NCI-H1417 (cell line): ENCODE measurements at places on chromosomes 4 and X.

DNA sequence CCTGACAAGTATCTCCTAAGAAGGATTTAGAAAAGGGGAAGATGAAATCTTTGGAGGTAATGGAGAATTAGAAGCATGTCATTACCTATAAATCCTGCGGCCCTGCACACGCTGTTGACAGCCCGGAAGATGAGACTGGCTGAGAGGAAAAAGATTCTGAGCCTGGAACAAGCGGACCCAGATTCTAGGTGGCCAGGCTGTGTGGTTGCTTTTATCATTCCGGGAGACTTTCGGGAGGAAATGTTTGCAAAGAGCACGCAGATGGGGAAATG lies 5.8 kb upstream of the PPP2R3B start:
- DNase-seq, result no peak

- peak; percentile 21 for DNase-seq
Observed at GRCh38 chr4:40334591-40335524, at the start of gene CHRNA9. TSS of gene CHRNA9 (plus strand) at chr4:40335333. CDS start at chr4:40335468, 135 bp downstream.

- DNase-seq, result no peak
Observed at GRCh38 chr4:175499735-175500352, 312.2 kb downstream of the GPM6A start.

GRCh38 chr4:161428180-161428965 lies 735.4 kb downstream of the FSTL5 start:
- DNase-seq, result no peak

- no peak for DNase-seq
Observed at GRCh38 chrX:153454901-153455550, 9.2 kb upstream of the TREX2 start.

- DNase-seq, result no peak
Observed at GRCh38 chr4:155025762-155026457, 182.5 kb upstream of the NPY2R start.

DNA sequence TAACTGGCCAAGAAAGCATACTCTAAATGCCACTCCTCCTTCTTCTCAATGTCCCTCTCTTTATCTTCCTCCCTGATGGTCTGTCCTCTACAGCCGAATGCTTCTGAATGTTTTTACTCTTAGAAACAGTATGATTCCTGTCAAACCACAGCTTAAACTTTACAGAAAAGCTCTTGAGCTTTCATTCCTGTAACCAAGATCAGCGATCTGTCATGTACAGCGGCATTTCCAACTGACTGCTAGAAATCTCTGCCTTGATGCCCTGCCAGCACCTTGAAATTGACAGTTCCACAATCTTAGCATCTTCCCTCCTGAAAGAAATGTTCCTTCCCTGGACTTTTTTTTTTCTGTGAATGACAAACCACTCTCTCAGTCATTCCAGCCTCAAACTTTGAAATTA lies 11.5 kb upstream of the GATB start:
- DNase-seq, result no peak

GRCh38 chrX:125108921-125109320 lies 210.8 kb upstream of the TEX13C start:
- DNase-seq, result no peak

- no peak for DNase-seq
Observed at GRCh38 chrX:34521563-34521962, 135.5 kb downstream of the TMEM47 start.

- no peak for DNase-seq
Observed at GRCh38 chr4:3527101-3527913, 4.9 kb downstream of the LRPAP1 start.

DNA sequence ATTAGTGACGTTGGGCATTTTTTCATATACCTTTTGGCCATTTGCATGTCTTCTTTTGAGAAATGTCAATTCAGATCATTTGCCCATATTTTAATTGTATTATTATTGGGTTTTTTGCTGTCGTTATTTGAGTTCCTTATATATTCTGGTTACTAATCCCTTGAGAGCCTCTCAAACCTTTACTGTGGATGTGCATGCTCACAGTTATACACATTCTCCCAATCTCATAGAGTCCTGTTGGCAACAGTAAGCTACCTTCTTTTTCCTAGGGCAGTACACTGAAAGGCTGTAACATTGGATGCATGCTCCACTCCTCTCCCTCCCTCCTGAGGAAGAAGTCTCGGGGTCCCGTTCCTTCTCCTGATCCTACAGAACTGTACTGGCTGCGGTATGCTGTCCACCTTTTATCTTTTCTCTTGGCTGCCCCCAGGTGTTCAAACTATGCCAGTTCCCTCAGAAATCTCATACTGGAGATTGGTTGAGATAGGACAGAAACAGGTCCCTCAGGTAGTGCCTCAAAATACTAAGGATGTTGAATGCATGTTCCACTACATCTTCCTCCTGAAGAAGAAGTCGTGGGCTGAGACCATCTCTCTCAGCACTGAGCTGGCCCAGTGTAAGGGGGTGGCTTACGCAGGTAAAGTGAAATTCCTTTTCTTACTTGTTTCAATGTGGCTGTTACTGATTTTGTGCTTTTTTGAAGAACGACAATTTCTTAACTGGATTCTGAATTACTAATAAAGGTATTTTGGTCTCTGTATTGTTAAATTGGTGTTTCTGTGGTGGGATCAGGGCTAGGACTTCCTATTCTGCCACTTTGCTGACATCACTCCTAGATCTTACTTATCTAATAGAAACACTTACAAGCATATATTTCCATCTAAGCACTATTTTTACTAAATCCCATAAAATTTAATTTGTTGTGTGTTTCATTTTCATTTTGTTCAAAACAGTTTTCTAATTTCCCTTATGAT lies 145.4 kb upstream of the HUWE1 start:
- DNase-seq, result peak; percentile 40

DNA sequence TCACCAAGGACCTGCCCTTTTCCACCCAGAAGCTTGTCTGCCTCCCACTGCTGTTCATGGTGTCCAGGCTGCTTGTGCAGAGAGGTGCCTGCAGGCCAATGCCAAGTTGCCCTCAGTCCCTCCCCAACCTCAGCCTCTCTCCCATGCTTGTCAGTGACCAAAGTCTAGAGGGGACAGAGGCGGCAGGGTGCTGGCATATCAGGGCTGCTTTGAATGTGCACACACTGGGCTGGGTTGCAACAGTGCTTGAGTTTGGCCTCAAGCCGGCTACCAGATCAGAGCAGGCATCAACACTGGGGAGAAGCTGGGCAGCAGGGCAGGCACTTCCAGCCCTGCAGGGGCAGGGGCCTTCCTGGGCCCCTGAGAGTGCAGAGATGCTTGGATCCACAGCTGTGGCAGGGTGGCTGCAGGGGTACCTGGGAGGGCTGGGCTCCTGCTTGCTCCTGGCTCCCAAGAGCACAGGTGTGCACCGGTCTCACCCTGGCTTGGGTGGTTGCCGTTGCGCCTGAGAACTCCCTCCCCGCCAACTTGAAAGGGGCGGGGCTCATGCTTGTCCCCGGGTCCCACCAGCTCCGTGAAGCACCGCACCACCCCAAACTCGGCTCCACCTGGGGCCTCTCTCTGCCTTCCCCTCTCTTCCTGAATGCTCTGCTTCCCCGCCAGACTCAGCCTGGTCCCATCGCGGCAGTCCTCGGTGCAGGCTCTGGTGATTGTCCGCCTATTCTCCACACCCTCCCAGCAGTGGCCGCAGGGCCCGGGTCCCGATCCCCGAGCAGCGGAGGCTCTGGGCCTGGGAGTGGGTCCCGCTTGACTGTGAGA lies 1681.9 kb upstream of the ADGRL3 start:
- no peak for DNase-seq

DNA sequence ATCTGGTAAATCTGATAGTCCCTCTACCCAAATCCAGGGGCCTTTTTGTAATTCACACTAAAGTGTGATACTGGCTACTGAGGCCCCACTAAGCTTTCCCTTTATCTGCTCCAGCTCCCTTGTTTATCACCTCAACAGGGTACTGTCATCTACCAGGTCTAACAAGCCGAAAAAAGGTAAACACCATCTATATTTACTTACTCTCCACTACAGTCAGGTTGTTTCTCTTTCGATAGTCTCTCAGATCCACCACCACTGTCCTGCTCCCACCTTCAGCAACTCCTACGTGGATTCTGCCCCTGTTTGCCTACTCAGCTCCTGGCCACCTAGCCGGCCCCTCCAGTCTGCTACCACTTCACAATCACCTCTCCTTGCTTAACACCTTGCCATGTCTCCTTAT lies 3.3 kb downstream of the ITIH6 start:
- no peak for DNase-seq

DNA sequence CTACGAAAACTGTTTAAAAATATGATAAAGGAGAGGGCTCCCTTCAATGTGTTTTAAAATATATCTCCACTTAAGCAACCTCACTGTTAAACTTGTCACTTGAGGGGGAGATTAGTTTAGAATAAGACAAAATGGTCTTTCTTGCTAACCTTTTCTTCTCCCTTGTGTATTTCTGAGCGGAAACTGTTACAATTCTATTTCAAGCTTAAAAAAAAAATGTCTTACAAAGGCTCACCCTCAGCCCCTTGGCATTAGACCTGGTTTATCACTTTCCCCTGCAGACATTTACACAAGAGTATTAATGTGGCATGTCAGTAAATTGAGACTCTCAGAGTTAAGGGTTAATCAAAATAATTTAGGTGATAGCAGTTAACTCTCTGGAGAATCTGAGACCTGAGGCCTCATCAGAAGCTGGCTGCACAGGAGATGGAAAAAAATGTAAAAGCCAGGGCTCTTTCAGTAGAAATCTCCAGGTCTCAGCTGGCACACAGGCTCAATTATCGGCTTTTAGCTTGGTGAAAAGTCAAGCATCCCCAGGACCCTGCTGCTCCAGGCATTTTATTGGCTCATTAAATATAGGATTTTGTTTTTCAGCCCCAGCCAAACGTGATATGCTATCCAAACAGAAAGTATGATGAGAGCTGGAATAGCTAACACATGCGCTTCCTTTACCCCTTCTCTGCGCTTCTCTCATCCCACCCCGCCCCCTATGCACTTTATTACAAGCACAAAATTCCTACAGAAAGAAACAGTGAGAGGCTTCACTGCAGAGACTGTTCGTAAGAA lies 130.5 kb downstream of the PPA2 start:
- peak; percentile 12 for DNase-seq

DNA sequence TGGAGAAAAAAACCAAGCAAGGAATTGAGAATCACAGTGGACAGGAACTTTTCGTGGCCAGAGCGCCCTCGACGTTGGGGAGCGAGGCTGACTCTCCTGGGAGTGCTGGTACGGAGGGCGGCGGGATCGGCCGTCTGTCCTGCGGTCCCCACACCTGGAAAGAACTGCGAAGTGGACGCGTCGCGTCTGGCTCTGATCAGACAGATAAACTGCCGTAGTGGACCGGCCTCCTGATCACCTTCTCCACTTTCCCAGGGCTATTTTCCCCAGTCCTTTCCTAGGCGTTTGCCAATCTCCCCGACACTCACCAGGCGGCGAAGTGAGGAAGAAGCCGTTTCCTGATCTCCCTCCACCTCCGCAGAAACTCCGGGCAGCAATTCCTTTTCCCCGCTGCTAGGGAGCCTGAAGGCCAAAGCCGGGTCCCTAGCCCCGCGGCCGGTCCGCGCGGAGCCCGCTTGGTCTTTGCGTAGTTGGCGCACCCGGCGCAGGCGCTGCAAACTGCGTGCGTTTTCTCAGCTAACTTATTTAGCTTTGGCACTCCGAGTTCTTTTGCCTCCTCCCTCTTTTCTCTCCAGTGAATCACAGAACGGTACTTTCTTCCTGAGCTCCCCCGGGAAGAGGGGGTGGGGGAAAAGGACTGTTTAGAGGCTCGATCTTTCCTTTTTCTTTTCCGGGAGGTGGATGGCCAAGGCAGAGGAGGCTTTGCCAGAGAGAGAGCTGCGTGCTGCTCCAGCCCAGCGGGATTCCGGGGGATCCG lies at the start of gene ARSJ:
TSS of gene ARSJ (minus strand) at position 500 of the 757 bp plus-strand sequence. CDS start 813 bp downstream, outside the sequence.
- peak; percentile 80 for DNase-seq

DNA sequence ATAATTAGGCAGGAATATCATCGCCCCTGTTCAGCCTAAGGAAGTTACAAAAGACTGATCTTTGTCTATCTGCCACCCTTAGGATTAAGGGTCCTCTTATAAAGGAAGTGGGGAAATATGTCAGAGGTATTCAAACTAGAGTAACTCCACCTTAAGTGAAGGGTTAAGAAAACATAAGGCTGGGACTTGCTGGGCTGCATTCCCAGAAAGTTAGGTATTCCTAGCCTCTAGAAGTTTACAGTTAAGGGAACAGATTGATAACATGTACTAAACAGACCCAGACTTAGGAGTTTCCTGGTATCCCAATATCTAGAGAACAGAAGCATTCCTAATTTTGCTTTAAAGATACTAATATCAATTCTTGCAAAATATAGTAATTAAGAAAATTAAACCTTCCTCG lies 6.0 kb downstream of the CXCL2 start:
- no peak for DNase-seq

GRCh38 chrX:74422576-74423288 lies 1.4 kb downstream of the SLC16A2 start:
- DNase-seq, result peak; percentile 56

- no peak for DNase-seq
Observed at GRCh38 chrX:112163906-112164305, 81.3 kb upstream of the TRPC5 start.

DNA sequence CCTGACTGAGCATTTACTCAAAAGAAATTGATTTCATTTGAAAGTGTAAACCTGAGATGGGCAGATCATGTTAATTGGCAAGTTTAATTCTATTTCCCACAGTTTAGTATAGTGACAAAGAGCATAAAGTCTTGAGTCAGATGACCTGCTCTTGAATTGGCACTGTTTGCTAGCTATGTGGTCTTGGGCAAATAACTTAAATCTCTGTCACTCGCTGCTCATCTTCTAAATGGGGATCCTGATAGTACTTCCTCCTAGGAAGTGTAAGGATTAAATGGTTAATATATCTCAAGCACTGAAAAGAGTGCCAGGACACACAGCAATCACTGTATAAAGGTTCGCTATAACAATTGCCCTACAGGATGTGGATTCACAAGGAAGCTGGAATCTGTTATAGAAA lies 242.8 kb upstream of the JADE1 start:
- no peak for DNase-seq

DNA sequence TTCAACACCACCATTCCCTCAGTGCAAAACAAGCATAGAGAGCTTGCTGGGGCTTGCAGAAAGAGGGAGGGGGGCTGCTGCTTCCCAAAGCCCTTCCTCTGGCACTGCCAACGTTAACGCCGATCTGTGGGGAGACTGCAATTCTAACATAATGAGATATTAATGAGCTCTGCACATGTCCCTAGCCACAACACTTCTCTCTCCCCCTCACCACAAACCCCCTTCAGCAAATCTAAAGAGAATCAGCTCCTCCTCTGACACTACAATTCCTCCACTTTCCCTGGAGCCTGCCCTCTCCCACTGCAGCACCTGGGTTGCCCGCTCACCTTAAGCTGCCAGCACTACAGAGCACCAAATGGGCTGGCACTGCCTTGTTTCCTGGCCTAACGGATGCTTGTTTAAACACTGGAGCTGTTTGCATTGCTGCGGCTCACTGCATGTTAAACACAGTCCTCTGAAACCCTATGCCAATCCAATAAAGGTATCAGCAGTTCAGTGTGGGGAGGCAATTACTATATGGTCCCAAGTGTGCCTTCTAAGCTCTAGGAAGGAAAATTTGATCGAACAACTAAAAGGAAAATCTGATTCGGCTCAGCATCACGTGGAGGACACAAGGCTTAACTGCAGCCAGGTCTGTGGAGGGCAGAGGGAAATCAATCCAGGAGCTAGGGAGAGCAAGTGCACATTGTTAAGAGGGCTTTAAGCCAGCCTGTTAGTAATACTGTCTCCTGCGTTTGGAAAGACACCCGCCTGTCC lies 232.4 kb downstream of the MAML3 start:
- peak; percentile 87 for DNase-seq

- DNase-seq, result no peak
Observed at GRCh38 chrX:112654871-112655270, 24.9 kb downstream of the LHFPL1 start.
